ENCODE measurements at places on chromosomes 1 and 21.

DNA sequence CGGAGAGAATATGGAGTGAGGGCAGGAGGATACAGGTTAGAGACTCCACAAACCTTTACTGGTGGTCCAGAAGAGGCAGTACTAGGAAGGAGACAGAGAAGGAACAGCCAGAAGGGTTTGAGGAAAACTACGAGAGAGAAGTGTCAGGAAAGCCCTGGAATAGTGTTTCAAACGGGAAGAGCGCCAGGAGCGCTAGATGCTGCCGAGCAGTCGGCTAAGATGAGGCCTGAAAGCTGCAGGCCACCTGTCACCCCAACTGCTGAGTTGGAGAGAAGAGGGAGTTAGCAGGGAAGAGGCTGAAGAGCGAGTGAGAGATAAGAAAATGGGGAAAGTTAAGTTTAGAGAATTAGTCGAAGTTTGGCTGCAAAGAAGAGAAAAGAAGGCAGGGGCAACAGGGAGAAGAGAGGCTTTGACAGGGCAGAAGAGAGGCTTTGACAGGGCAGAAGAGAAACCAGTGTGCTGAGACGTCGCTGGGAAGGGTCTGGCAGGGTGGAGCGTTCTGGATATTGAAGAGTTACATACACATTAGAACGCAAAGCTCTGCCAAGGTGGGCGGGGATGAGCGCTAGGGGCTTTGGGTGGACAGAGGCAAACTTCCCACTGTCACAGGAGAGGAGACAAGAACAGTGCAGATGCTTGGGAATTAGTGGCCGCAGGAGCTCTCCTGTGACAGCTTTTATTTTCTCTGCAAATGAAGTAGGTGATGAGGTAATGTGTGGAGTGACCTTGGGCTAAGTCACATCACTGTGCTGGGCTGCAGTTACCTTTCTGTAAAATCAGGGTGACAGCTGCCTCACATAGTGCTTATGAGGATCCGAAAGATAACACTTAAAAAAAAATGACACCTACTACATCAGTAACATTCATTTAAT, 31.2 kb downstream of the PCSK9 start:
- DNase-seq: no peak

DNA sequence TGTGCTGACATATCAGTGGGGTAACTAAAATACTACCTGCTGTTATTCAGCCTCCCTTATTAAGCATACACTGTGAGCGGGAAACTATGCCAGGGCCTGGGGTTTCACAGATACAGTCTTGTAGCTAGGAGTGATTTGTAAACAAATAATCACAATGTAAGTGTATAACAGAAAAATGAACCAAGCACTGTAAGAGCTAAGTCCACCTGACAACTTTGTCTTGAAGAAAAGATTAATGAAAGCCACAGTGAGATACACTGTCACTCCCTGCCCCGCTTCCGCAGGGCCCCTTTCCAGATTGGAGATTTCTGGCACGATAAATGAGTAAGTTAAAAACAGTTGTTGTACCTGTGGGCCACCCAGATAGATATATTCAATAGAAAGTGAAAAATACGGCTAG, 4.8 kb downstream of the RCAN3 start:
- DNase-seq: no peak

- no peak for DNase-seq
Measured at GRCh38 chr21:34743831-34744230, 75.0 kb downstream of the CLIC6 start.

DNA sequence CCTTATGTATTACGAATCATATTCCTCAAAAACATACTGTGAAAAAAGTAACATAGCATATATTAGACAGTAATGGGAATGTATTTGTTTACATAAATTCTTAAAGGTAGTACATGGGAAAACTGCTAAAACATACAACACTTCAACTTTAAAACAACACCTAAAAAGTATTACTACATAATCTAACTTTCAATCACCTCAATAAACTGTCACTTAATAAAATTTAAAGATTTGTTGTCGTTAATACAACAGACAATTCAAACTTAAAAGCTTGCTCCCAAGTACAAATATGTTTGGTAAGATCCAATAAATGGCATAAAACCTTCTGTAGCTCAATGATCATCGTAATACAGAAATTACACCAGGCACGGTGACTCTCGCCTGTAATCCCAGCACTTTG, 3.7 kb downstream of the ARID4B start:
- DNase-seq: no peak

DNA sequence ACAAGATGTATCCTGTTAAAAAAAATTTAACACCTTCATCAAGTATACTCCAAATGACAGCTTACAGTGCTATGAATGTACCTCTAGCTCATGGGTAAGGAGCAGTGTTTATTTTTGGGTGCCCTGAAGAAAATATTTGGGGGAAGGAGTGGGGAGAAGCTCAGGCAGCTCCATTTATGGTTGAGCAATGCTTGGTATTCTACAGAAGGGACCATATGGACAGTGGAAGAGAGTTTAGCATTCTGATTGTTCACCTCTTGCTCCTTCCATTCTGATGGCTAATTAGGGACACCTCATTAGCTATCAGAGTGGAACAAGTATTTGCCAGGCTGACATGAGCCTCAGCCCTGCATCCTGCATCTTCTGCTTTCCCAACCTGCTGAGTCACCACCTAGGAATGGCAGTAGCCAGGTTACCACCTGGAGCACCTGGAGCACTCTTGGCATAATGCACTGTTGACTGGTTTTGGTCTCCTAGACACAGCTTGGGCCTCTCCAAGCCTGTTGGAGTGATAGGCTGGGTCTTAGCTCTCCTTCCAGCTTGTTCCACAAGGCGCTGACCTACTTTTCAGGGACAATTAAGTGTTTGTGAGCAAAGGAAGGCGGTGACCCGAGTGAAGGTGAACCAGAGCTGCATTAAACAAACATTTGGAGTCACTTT, 62.0 kb upstream of the MACF1 start:
- DNase-seq: peak; percentile 59

DNA sequence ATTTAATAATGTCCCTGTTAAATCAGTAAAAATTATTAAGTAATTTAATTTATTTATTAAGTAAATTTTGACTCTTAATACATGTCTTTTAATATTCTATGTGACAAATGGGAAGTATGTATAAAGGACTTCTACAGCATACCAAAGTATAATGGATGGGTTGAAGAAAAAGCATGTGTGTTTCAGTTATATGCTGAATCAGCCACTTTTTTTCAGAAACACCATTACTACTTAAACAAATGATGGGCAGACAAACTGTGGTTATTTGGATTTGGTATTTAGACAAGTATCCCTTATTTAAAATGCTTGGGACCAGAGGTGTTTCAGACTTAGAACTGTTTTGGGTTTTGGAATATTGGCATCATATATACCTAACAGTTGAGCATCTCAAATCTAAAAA, 176.3 kb upstream of the DMRTA2 start:
- DNase-seq: no peak

- no peak for DNase-seq
Measured at GRCh38 chr1:209409780-209410179, 173.7 kb upstream of the CAMK1G start.

DNA sequence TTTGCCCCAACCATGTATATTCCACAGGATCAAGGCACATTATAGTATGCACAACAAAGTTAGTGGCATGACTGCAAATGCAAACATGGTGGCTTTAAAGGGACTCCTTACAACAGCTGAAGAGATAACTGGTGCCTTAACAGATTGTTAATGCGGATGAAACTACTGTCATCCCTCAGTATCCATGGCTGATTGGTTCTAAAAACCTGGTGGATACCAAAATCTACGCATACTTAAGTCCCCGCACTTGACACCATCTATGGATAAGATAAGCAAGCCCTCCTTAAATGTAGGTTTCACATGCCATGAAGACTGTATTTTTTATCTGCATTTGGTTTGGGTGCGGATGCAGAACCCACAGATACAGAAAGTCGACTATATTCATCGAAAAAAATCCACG, 73.5 kb downstream of the ZNF644 start:
- DNase-seq: no peak

- no peak for DNase-seq
Measured at GRCh38 chr21:41406340-41406739, 19.7 kb upstream of the MX1 start.

- no peak for DNase-seq
Measured at GRCh38 chr1:7869136-7869920, 16.5 kb upstream of the UTS2 start.

- DNase-seq: no peak
Measured at GRCh38 chr1:46444466-46444865, 45.2 kb upstream of the DMBX1 start.

DNA sequence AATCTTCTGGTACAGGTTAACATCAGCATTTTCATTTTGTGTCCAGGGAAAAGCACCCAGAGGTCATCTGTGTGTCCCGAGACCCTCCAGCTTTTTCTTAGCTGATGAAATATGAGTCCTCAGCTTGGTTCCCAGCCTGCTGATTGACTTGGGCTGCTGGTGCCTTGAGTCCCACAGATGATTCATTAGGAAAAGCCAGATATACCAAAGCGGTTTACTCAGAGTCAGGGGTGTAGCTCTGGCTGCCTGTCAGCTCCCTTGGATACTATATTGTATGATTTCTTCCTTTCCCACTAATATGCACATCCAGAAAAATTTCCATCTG, 43.7 kb upstream of the MAB21L3 start:
- no peak for DNase-seq

GRCh38 chr1:159924791-159925718, at the start of gene TAGLN2:
Gene TAGLN2 (minus strand): TSS chr1:159925507. CDS start chr1:159920509, 4,998 bp downstream.
- peak; percentile 82 for DNase-seq

DNA sequence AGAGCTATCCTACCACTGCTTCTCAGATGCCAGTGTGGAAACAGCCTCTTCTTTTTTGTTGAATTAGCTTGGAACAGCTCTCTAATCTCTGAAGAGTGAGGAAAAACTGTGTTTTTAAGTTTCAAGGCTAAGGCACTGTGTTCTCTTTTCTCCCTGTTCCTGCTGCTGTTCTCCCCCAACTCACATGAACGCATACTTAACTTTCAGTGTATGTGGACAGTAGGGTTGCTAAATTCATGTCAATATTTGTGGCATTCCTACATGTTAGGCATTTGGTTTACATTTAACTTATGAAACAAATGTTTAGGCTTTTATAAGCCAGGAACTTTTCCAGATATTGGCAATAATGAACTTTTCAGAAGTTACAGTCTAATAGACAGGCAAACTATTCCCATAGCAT, 6.8 kb downstream of the BACH1 start:
- DNase-seq: no peak

- no peak for DNase-seq
Measured at GRCh38 chr1:219771080-219771479, 157.3 kb downstream of the SLC30A10 start.

- no peak for DNase-seq
Measured at GRCh38 chr1:68331117-68331865, 99.0 kb upstream of the WLS start.

Data from NCI-H187 (cell line).